ENCODE measurements at places on chromosomes 1 and 21. TPM values are rescaled to one million over a fixed set of nuclear protein-coding genes. Genes with fewer than 3 reads are reported as not detected.

The IPO13 gene
- 26.1 TPM for total RNA-seq

DNA sequence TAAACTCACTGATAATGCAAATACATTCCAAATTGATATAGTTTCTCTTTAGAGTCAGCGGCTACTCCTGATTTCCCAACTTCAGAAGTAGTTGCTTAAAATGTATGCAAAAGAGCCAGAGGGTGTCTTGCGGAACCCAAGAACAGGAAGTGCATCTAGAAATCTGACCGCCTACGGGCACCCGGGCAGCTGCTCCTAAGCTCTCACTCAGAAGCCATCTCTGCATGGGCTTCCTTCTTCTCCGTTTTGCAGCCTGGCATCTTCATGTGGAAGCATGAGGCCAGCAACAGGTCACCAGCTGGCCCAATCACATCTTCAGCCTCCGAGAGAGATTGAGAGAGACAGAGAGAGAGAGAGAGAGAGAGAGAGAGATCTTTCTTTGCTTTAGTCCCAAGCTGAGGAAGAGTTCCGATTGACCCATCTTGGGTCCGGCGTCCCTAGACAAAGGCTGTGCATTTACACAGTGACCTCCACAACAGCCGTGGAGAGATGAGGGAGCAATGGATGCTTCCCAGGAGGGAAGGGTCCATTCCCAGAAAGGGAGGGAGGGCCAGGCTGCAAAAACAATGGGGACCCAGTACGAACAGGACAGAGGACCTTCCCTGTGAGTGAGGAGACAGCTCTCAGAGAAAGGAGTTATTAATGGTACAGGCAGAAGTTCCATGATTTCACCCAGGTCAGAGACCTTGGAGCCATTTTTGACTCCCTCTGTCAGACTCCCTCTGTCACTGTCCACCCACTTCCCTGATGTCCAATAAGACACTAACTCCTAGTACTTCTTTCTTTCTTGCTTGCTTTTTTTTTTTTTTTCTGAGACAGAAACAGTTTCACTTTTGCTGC, 28.2 kb upstream of the SLC30A1 start:
- no peak for DNase-seq

- DNase-seq: no peak
Measured at GRCh38 chr21:28737674-28738419, 254.8 kb downstream of the LTN1 start.

- DNase-seq: no peak
Measured at GRCh38 chr21:46189213-46189958, 5.1 kb upstream of the SPATC1L start.

The TFF1 gene
- total RNA-seq: not detected

GRCh38 chr21:14968821-14969220, 96.0 kb downstream of the NRIP1 start:
- DNase-seq: no peak

The SPATA21 gene
- total RNA-seq: not detected

- DNase-seq: no peak
Measured at GRCh38 chr1:75502776-75503175, 108.1 kb downstream of the SLC44A5 start.

The OR2T11 gene
- not detected for total RNA-seq

DNA sequence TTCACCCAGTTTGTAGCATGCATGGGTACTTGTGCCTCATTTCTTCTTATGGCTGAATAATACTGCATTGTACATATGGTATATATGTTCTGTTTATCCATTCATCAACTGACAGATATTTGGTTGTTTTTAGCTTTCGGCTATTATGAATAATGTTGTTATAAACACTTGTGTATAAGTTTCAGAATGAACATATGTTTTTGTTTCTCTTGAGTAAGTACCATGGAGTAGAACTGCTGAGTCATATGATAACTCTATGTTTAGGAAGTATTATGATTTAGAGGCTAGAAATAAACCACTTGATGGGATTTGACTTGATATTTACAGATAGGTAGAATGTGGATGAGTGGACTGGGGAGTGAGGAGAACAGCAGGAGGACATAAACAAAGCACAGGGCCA, 48.6 kb downstream of the WNT2B start:
- no peak for DNase-seq

The HSD11B1 gene
- total RNA-seq: 83.7 TPM

DNA sequence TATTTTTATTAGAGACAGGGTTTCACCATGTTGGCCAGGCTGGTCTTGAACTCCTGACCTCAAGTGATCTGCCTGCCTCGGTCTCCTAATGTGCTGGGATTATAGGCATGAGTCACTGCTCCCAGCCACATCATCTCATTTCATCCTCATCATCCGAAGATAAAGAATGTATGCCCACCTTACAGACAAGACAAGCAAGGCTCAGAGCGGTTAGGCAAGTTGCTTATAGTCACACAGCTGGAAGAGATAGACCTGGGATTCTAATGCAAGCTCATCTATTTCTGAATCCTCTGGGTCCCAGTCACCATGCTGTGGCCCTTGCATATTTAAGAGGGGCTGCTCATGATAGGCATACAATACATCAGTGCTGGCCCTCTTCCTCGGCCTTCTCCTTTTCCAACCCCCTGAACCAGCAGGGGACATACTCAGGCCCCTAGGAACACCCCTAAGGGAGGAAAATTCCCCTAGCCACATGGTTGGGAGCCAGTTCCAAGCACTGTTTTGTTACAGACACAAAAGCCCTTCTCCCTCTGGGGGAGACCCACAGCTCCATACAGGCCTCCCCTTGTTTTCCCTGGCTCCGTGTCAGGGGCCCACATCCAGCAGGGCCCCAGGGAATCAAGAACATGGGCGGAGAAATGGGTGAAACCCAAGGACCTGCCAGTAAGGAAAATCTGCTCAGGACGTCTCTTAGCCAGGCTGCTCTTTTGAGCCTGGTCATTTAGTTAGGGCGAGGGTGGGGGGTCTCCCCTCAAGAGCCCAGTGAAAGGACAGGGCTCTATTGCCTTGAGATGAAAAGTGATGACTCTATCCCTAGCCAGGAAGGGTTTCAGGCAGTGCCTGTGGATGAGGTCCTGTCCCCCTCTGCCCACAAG, 6.9 kb downstream of the CSRP1 start:
- DNase-seq: no peak

- DNase-seq: no peak
Measured at GRCh38 chr1:95068956-95069709, 3.6 kb downstream of the ALG14 start.

- no peak for DNase-seq
Measured at GRCh38 chr1:100423832-100424337, 71.6 kb downstream of the CDC14A start.

The NCMAP gene
- not detected for total RNA-seq

The FCRL1 gene
- total RNA-seq: 0.32 TPM

DNA sequence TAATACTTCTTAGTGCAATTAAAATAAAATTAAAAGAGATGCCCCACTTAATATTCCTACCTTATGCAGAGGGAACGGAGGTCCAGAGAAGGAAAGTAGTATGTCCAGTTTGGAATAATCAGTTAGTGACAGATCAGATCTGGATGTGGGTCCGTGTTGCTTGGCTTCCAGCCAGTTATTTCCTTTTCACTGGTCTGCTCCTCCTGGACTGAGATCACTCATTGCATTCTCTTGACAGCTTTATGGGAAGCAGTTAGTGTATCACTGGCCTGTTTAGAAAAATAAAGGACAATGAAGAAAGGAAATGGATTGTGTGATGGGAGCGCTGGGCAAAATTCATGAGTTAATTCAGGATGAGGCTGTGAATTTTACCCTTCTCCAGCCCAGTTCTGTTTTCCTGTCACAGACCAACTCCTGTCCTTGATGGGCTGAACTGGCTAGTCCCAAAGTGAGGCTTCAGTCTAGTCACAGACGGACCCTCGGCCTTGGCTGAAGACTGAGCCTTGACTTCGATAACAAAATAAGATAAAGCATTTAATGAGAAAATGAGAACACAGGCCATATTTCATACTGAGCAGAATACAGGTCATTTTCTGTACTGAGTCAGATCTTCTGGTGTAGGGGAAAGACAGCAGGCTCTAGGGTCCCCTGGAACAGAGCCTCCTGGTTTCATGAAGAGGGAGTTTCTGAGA, 85.2 kb upstream of the TRABD2B start:
- no peak for DNase-seq

The FCRL6 gene
- not detected for total RNA-seq

DNA sequence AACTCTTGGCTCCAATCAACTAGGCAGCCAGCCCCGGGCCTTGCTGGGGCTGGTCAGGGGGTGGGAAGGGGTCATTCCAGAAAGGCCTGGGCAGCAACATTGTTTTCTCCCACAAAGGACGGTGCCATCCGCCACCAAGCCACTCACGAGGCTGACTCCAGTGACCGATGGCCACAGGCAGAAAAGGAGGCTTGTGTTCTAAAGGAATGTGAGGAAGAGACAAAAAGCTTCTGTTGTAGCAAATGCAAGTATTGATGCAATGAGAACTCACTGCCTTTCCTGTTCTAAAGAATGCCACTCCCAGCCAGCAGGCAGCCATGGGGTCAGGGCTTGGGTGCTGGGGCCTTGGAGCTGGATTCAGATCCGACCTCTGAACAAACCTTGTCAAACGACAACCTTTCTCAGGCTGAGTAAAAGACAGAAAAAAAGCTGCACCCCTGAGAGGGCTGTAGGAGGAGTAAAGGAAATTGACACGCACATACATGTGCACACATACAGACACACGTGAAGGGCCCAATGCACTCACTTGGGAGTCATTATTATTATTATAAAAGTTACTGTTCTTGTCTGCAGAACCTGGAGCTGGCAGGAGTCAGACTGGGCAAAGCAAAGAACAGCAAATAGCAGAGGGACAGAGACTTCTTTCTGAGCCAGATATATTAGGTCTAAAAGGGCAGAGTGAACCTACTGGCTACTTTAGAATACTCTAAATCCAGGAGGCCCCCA, 13.9 kb upstream of the PRMT2 start:
- DNase-seq: no peak
